Mesangial cell (primary cell): ENCODE measurements at places on chromosomes 3 and 15. TPM values are rescaled to one million over a fixed set of nuclear protein-coding genes. Genes with fewer than 3 reads are reported as not detected.

Gene CNTN4
- total RNA-seq, result 0.81 and 8.0 TPM in 2 replicates

Gene ACTC1
- 0.65 TPM in 1 of 2 replicates, not detected in the other for total RNA-seq

Gene MYLK
- total RNA-seq, result 98.6 and 155 TPM in 2 replicates

Gene SSUH2
- total RNA-seq, result 0.63 TPM in 1 of 2 replicates, not detected in the other

Gene SERINC4
- not detected in 2 replicates for total RNA-seq

Gene SPRED1
- total RNA-seq, result 12.9 and 14.6 TPM in 2 replicates

Gene TGM5
- not detected in 2 replicates for total RNA-seq

Gene PRSS50
- 0.16 and 0.63 TPM in 2 replicates for total RNA-seq
